ENCODE measurements at places on chromosomes 3 and 15. TPM values are rescaled to one million over a fixed set of nuclear protein-coding genes. Genes with fewer than 3 reads are reported as not detected.

DNA sequence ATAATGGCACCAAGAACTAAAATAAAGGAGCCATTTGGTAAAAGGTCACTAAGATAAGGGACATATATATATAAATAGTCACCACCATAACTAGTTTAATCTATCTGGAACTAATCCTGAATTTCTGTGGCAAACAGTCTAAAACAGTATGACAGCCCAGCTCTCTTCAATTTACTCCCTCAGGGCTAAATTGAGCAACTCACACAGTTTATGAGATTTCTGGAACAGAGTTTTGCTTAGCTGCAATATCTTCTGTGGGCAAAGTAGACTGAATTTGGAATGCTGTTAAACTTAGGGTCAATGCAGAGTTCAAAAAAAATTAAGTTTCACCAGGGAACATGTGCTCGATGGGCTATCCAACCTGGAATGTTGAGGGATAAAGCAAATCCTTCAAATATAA, 70.1 kb upstream of the VEPH1 start:
- no peak overlapping the region for H3K4me3 ChIP-seq
- DNase-seq: no peak
- no peak overlapping the region for H3K27ac ChIP-seq
- no peaks in the 10 kb centered on the region for H3K36me3 ChIP-seq
- peaks cover 10% of the 10 kb centered on the region for H3K4me1 ChIP-seq

GRCh38 chr3:117393119-117393518, 683.5 kb downstream of the TUSC7 start:
- H3K36me3 ChIP-seq: no peaks in the 10 kb centered on the region
- H3K4me1 ChIP-seq: peaks cover 3% of the 10 kb centered on the region
- no peak overlapping the region for H3K27ac ChIP-seq
- DNase-seq: no peak
- H3K27me3 ChIP-seq: no peaks in the 10 kb centered on the region
- no peak overlapping the region for H3K4me3 ChIP-seq

GRCh38 chr3:150443331-150443741, 35.2 kb downstream of the TSC22D2 start:
- no peaks in the 10 kb centered on the region for H3K27me3 ChIP-seq
- no peak for DNase-seq
- H3K27ac ChIP-seq: no peak overlapping the region

DNA sequence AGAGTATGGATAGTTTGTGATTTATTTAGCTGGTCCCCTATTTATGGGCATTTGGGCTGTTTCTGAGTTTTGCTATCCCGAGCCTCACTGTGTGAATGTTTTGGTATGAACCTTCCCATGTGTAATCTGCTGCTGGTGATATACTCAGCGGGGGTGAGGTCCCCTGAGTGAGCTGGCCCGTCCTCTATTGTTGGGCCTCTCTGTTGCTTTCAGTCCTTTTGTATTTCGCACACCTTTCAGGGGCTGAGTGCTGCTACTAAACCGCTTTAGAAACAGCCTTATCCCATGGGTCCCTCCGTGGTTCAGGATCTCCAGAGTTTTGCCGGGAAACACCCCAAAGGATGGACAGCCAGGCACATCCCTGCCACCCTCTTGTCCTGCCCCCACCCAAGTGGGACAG, 94.5 kb downstream of the WNT7A start:
- DNase-seq: no peak
- no peak overlapping the region for H3K4me3 ChIP-seq
- H3K27me3 ChIP-seq: peaks cover 3% of the 10 kb centered on the region
- no peaks in the 10 kb centered on the region for H3K4me1 ChIP-seq
- H3K36me3 ChIP-seq: no peaks in the 10 kb centered on the region
- no peak overlapping the region for H3K27ac ChIP-seq

DNA sequence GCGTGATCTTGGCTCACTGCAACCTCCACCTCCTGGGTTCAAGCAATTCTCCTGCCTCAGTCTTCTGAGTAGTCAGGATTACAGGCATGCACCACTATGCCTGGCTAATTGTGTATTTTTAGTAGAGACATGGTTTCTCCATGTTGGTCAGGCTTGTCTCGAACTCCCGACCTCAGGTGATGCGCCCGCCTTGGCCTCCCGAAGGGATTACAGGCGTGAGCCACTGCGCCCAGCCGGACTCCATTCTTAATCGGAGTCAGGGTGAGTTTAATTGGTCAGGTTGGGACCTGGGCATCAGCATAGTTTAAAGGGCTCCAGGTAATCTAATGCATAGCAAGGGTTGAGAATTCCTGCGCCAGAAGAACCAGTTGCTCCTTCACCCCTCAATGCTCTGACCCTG, 29.2 kb downstream of the MAGEF1 start:
- DNase-seq: no peak
- H3K4me3 ChIP-seq: no peak overlapping the region
- no peak overlapping the region for H3K27ac ChIP-seq

- H3K4me1 ChIP-seq: no peaks in the 10 kb centered on the region
- DNase-seq: no peak
- no peaks in the 10 kb centered on the region for H3K36me3 ChIP-seq
- H3K27ac ChIP-seq: no peak overlapping the region
- H3K4me3 ChIP-seq: no peak overlapping the region
Measured at GRCh38 chr3:192253138-192253887, 474.0 kb downstream of the FGF12 start.

GRCh38 chr15:51768018-51768417, 16.6 kb downstream of the TMOD2 start:
- no peaks in the 10 kb centered on the region for H3K4me1 ChIP-seq
- no peaks in the 10 kb centered on the region for H3K27me3 ChIP-seq
- no peaks in the 10 kb centered on the region for H3K36me3 ChIP-seq
- no peak overlapping the region for H3K27ac ChIP-seq

DNA sequence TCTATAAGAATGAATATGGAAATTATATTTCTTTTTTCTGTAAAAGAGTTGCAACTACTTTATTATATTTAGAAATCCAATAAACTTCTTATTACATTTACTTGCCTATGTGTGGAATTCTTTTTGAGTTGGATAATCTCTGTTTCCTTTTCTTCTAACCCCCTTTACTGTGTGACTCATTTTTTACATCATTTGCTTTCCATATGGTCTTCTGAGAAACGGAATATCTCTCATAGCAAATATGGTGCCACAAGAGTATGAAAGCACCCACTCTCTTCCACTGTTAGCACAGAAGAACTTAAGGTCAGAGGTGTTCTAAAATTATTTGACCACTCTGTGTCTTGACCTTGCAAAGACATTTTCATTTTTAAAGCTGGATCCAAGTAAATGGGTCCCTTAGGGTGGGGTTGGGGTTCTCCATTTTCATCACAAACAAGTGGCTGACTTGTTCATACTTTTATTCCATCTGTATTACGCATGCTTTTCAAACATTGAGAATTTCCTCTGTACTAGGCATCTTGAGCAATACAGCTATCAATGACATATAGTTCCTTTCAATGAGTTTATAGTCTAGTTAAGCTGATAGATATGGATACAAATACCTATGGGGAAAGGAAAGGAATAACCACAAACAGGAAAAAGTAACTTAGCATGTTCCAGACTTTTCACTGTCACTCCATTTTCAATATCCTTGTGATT, 281.1 kb upstream of the TPRG1 start:
- no peaks in the 10 kb centered on the region for H3K4me1 ChIP-seq
- no peak for DNase-seq

DNA sequence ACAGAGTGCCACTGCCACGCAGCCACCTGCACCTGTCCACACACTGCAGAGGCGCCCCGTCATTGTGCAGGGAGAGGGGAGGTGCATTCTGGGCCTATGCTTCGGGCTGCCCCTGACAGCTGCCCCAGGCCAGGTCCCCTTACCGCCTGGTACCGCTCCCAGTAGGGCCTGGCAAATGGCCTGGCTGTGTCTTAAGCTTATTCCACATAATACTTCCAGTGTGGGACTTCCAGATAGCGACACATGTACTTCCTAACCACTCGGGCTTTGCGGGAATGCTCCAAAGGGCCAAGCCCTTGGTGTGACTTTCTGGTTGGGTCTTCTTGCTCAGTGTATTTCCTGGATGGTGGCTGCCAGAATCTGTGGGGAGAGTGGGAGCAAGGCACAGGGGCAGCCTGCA, 254.3 kb upstream of the CHRNA7 start:
- no peak overlapping the region for H3K4me3 ChIP-seq
- no peak for DNase-seq
- no peaks in the 10 kb centered on the region for H3K4me1 ChIP-seq
- H3K27ac ChIP-seq: no peak overlapping the region
- H3K27me3 ChIP-seq: no peaks in the 10 kb centered on the region

Gene OR5K2
- total RNA-seq: not detected

Gene SPINT1
- total RNA-seq: 197 TPM

DNA sequence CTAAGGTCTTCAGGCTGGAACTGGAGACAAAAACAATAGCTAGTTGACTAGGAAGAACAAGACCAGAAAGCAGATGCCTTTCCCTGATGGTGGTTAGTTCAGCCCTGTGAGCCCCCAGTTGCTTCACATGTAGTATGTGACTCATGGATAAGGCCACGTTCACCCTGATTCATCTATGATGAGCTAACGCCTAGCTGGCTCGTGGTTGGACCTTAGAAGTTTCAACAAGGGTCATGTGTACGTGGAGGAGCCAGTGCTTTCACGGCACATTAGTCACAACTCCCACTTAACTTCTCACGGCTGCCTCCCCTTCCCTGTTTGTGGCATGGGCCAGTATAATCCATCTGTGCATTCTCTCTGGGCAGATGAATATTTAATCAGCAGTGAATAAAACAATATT, 20.6 kb downstream of the COL8A1 start:
- no peaks in the 10 kb centered on the region for H3K36me3 ChIP-seq
- peak; percentile 16 for DNase-seq
- H3K27ac ChIP-seq: no peak overlapping the region
- H3K4me1 ChIP-seq: no peaks in the 10 kb centered on the region
- no peaks in the 10 kb centered on the region for H3K27me3 ChIP-seq

GRCh38 chr3:49732597-49732996, 8.8 kb upstream of the GMPPB start:
- H3K36me3 ChIP-seq: no peaks in the 10 kb centered on the region
- no peak overlapping the region for H3K27ac ChIP-seq
- DNase-seq: no peak
- no peak overlapping the region for H3K4me3 ChIP-seq

DNA sequence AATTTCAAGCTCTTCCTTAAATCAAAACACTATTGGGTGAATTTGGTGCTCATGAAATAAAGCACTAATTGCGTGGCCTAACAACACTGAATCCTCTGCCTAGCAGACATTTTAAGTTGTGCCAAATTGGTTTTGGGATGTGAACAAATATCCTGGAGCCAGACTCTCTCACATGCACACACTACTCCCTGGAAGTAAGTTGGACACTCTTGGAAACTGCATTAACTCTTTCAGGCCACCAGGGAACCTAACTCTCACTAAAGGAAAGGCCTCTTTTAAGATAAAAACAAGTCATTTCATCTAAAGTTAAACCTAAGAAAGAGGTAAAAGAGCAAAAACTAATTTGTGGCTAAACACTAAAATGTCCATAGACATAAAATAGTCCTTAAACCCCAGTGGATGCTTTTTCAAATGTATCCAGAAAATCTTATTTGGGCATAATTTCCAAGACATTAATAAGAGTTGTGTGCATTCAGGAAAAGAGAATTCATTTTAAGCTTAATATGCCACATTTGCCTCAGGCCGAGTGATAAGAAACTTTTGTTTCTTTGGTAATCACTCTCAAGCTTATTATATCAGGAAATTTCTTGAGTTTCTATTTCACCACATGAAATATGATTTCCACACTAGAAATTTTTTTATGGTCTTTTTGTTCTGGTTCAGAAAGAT, 61.8 kb downstream of the ZBTB20 start:
- no peak overlapping the region for H3K27ac ChIP-seq
- no peaks in the 10 kb centered on the region for H3K36me3 ChIP-seq
- H3K27me3 ChIP-seq: no peaks in the 10 kb centered on the region
- DNase-seq: no peak
- no peaks in the 10 kb centered on the region for H3K4me1 ChIP-seq

GRCh38 chr3:135426508-135426907, 539.0 kb upstream of the PPP2R3A start:
- no peaks in the 10 kb centered on the region for H3K4me1 ChIP-seq
- no peak overlapping the region for H3K27ac ChIP-seq
- no peak for DNase-seq
- no peak overlapping the region for H3K4me3 ChIP-seq

- no peaks in the 10 kb centered on the region for H3K27me3 ChIP-seq
- peak; percentile 90 for DNase-seq
- no peak overlapping the region for H3K4me3 ChIP-seq
- H3K27ac ChIP-seq: no peak overlapping the region
- H3K4me1 ChIP-seq: no peaks in the 10 kb centered on the region
- H3K36me3 ChIP-seq: no peaks in the 10 kb centered on the region
Measured at GRCh38 chr3:124565013-124565412, 165.2 kb upstream of the UMPS start.

GRCh38 chr3:120182613-120183511, 88.6 kb upstream of the GSK3B start:
- no peak for DNase-seq
- no peaks in the 10 kb centered on the region for H3K27me3 ChIP-seq
- no peaks in the 10 kb centered on the region for H3K36me3 ChIP-seq
- peaks cover 5% of the 10 kb centered on the region for H3K4me1 ChIP-seq
- H3K27ac ChIP-seq: no peak overlapping the region
- no peak overlapping the region for H3K4me3 ChIP-seq

DNA sequence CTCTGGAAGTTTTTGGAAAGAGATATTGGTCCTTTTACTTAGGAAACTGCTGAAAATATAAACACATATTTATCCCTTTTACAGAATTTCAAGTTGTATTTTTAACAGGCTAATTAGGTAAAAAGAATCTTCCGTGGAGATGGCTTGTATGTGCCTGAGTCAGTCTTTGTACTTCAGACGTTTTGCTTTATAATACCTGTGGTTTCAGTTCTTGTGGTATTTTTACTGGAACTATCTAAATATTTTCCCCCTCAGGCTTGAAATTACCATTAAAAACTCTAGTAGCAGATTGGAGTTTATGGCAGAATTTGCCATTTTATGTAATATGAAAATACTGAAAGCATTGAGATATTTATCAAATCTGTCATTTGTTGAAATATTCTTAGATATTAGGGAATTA, 151.6 kb upstream of the CGNL1 start:
- peaks cover 22% of the 10 kb centered on the region for H3K4me1 ChIP-seq
- no peak for DNase-seq
- no peak overlapping the region for H3K4me3 ChIP-seq

Gene CFAP100
- total RNA-seq: not detected

DNA sequence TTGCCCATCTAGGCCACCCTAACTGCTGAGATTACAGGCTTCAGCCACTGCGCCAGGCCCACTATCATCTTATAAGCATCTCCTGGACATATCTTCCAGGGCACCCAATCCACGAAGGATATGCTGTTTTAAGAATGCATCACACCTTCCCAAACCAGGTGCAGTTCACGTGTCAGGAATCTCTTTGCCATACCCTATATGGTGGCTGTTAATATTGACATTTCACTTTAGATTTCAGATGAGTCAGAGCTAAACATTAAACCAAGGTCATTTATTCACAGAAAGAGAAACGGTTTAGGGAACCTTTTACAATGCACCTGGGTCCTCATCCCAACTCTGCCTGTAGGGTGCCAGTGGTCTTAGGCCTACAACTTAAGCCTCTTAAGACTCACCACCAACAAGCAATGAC, 85.7 kb downstream of the TBL1XR1 start:
- no peaks in the 10 kb centered on the region for H3K4me1 ChIP-seq
- no peaks in the 10 kb centered on the region for H3K27me3 ChIP-seq
- no peaks in the 10 kb centered on the region for H3K36me3 ChIP-seq
- H3K27ac ChIP-seq: peak overlapping the region; percentile 25
- H3K4me3 ChIP-seq: no peak overlapping the region

- no peak for DNase-seq
- H3K36me3 ChIP-seq: no peaks in the 10 kb centered on the region
- H3K27ac ChIP-seq: no peak overlapping the region
Measured at GRCh38 chr3:41503998-41504623, 304.8 kb downstream of the CTNNB1 start.

All from hepatocyte (in vitro differentiated cells).